Amygdala (tissue), 56 donors: ENCODE measurements at places on chromosomes 12 and 14.

DNA sequence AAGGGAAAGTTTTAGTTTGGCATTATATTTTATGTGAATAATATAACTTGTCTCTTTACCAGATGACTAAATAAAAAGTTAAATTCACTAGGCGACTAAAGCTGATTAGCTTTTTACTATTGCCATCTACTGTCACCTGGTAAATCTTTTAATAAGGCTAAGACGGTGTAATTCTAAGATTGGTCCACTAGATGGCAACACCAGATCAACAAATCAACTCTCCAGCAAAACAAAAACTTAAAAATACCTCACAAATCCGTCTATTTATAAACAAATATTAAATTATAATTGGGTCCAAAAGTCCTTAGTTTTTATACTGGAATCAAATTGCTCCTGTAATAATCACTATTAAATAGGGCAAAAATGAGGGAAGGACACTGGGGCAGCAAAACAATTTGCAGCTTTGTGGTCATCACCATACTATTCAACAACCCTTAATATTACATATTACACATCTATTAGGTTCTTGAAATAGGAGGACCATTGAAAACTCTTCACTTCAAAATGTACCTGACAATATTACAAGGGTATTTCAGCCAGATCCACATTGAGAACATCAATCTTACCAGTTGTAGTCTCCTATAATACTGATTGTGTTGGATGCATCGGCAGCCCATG lies 47.9 kb downstream of the GALC start:
- DNase-seq: no peak

DNA sequence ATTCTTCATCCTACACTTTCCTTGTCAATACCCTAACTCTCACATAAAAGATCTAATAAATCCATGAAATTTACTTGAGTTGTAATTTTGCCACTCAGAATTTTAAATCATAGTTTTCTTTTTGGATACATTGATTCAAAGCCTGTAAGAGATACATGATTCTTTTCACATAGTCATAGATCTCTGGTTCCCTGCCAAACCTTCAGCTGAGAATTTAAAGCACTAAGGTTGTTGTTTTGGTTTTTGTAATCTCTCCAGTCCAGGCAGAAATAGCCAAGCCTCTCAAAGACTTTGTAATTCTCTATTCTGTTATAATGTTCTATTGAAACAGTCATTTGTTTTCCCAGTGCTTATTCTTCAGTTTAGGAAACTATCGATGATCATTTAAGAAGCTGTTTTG lies 273.9 kb downstream of the TRHDE start:
- no peak for DNase-seq

DNA sequence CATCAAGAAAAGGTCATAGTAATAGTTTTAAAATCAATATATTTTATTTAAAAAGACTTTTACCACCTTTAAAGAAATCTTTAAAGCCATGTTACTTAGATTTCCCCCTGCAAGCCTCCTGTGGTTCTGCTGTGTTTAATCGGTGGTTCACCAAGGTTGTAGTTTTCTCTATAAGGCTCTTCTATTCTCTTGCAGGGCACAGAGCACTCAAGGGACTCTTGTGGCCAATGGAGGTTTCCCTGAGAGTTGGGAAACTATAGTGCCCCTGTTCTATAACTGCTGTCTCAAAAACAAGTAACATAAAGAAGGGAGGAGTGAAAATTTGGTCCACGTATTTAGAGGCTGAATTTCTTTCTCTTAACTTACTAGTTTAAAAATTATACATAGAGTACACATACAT lies 25.0 kb downstream of the DACT1 start:
- DNase-seq: no peak

GRCh38 chr12:85633491-85633890 lies 202.7 kb downstream of the RASSF9 start:
- DNase-seq: no peak

GRCh38 chr14:85546390-85546789 lies 16.4 kb downstream of the FLRT2 start:
- DNase-seq: no peak

DNA sequence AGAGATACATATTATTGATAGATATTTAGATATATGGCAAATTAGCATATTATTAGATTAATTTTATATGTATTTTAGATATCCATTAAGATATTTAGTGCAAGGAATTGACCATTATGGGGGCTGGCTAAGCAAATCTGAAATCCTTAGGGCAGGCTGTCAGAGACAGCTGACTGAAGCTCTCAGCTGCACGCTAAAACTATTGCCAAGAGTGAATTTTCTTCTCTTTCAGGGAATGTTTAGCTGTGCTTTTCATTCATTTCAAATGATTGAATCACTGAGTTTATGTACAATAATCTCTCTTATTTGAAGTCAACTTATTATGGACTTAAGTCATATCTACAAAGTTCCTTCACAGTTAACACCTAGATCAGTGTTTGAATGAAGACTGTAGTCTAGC lies 566.5 kb downstream of the LRFN5 start:
- DNase-seq: no peak

- DNase-seq: no peak
These were observed 157.6 kb downstream of the DPF3 start for GRCh38 chr14:72736308-72736707.

- DNase-seq: no peak
These were observed 528.4 kb upstream of the LMO3 start for GRCh38 chr12:17134315-17134714.

GRCh38 chr14:98510392-98510791 lies 761.6 kb downstream of the BCL11B start:
- no peak for DNase-seq

DNA sequence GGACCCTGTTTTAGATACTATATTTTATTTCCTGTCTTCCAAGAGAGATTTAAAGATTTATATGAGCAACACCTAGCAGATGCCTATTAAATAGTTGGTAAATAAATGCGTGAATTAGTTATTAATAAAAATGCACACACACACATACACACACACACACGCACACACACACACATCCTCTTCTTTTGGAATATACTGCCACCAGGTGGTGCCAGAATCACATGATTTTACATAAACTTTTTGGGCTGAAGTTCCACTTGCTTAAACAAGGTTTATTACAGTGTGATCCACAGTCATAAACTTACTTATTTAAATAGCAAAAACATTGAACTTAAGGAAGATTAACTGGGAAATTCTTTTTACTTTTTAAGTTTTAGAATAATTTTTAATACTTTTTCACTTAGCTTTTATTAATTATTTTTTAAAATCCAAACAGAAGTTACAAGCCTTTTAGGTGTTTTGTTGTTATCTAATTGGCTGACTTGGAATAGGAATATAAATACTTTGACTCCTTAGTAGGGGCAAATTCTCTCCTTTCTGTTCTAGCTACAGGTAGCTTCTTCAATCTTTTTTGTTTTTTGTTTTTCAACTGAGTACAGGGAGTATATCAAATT lies 17.5 kb downstream of the RAD51B start:
- no peak for DNase-seq

DNA sequence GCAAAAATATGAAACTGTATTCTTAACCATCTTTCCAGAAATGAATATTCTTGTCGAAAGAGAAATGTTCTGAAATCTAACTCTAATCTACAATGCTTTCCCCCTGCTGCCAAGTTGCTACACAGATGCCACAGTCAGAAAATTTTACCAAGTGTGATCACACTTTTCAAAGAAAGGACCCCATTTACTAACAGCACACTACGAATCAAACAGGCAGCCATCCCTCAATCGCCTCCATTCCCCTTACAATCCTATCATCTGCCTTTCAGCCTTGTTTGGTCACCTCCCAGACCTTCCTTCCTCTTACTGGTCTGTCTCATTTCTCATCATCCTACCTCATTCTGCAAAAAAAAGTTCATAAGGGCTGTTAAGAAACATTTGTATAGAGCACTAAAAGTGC lies 190.1 kb downstream of the MED13L start:
- DNase-seq: no peak

DNA sequence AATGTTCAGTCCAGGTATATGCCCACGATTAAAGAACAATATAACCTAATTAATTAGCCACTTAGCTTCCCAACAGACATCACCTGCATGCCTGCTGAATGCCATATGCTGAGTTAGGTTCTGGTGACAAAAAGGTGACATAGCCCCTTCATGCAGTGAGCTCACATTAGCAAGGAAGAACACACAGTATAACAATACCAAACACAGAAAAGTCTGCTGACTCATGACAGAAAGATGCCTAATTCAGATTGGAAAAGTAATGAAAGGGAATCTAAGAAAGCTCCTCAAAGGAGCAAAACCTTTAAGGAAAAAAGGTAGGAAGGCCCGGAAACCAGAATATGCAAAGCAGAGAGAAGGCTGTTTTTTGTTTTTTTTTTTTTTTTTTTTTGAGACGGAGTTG lies 59.0 kb downstream of the FERMT2 start:
- DNase-seq: no peak

- no peak for DNase-seq
These were observed 42.5 kb downstream of the LRP6 start for GRCh38 chr12:12224240-12224940.
